Mononuclear cell (primary cell): ENCODE measurements at places on chromosomes 5 and 9. TPM values are rescaled to one million over a fixed set of nuclear protein-coding genes. Genes with fewer than 3 reads are reported as not detected.

ADGRV1 gene
- 0.94 TPM for total RNA-seq

CD72 gene
- total RNA-seq, result 4.9 TPM

ORM2 gene
- total RNA-seq, result not detected

PCDHGC4 gene
- total RNA-seq, result 0.10 TPM

GALNT12 gene
- total RNA-seq, result 4.5 TPM

TTC23L gene
- total RNA-seq, result 0.10 TPM

SPDL1 gene
- total RNA-seq, result 3.7 TPM

SLCO6A1 gene
- total RNA-seq, result not detected
